ENCODE measurements at places on chromosomes 1 and 21.

GRCh38 chr1:8213676-8214075, 104.2 kb upstream of the SLC45A1 start:
- no peak for DNase-seq

- DNase-seq, result no peak
Measured at GRCh38 chr21:33259428-33259827, 6.7 kb upstream of the IL10RB start.

DNA sequence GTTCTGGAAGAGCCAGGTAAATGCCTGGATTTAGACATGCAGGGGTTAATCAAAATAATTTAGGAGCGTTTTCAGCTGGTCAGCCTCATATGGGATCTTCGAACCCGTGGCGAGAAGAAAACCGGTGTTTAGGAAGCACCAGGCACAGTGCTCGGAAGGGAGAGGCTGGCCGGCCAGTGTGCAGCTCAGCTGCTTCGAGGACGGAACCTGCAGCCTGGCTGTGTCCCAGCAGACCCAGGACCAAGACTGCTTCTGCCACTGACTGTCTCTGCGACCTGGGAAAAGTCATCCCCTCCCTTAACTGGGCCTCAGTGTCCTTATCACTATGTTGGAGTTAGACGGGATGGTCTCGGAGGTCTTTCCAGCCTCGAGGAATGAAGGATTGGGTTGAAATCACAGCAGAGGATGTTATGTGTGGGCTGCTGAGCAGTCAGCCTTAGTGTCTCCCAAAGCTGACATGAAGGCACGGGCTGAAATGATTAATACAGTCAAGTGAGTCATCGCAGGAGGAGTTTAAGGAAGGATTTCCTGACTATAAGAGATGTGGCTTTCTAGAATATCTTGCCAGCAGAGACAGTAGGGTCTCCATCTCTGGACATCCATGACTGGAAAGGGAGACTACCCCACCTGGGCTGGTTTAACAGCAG, 20.8 kb downstream of the PPFIA4 start:
- no peak for DNase-seq

DNA sequence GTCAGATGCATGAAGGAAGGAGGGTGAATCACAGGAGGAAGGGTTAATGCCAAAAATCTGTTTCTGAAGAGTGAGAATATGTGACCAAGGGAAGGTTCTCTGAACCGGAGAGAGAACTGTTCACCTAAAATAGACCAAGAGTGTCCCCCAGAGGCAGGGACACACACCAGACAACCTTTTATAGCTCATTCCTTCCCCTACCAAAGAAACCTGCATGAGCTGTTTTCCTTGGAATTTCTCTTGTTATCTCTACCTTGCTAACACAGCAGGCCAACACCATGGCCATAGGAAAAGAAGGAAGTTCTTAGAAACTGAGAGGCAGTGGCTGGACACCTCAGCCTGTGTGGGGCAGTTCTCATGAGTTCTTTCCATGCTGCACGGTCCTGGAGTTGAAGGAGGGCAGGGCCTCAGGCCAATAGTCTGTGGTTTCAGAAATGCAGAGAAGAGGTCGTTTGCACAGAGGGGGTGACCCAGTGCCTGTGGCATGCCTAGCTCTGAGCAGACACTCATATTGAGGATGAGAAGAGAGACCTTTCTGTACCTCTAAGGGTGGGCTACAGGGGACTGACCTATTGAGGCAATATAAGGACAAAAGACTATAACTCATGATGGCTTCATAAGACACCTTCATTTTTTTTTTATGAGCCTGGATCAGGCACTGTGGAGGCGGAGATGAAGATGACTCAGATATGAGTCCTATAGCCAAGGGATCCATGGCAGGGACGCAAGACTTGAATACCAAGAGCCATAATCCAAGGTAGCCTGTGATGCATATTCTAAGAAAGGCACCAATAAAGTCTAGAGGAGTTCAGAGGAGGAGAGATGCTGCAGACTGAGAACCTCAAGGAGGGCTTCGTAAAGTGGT, 39.4 kb downstream of the IGFN1 start:
- no peak for DNase-seq

DNA sequence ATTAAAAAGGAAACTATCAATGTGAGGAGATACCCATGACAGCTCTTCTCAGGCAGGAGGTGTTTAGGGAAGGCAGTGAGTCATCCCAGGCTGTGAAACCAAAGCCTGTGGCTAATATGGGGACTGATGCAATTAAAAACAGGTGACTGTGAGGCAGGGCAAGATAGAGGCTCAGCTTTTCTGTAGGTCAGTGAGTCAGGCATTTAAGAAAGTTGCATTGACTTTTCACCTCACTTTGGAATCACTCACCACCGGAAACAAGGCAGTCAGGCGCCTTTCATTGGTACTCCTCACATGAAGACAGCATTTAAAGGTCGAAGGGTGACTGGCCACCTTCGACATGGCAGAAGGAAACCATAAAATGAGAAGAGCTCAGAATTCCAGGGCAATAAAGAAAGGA, 54.5 kb downstream of the PAPPA2 start:
- DNase-seq, result no peak

GRCh38 chr1:236419502-236419901, 25.4 kb downstream of the EDARADD start:
- DNase-seq, result no peak

GRCh38 chr1:207619871-207620542, 24.9 kb upstream of the CR1L start:
- DNase-seq, result no peak

GRCh38 chr21:42330380-42331371, 15.5 kb upstream of the TFF3 start:
- no peak for DNase-seq

- DNase-seq, result no peak
Measured at GRCh38 chr1:163173121-163173520, 29.6 kb downstream of the RGS5 start.

DNA sequence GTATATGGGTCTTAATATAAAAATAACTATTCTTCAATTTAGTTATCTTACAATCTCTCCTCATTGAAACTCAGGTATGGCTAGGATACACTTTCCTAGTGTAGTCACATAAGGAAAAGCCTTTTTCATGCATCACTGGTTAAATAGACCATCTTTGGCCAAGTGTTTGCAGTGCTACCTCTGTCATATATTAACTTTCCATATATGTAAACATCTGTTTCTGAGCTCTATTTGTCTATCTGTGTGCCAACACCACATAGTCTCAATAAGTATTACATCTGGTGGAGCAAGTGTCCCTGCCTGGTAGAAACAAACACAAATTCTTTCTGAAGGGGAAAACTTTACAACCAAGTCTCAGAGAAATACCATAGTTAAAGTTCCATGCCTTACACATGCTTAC, 134.6 kb downstream of the TSEN15 start:
- no peak for DNase-seq

DNA sequence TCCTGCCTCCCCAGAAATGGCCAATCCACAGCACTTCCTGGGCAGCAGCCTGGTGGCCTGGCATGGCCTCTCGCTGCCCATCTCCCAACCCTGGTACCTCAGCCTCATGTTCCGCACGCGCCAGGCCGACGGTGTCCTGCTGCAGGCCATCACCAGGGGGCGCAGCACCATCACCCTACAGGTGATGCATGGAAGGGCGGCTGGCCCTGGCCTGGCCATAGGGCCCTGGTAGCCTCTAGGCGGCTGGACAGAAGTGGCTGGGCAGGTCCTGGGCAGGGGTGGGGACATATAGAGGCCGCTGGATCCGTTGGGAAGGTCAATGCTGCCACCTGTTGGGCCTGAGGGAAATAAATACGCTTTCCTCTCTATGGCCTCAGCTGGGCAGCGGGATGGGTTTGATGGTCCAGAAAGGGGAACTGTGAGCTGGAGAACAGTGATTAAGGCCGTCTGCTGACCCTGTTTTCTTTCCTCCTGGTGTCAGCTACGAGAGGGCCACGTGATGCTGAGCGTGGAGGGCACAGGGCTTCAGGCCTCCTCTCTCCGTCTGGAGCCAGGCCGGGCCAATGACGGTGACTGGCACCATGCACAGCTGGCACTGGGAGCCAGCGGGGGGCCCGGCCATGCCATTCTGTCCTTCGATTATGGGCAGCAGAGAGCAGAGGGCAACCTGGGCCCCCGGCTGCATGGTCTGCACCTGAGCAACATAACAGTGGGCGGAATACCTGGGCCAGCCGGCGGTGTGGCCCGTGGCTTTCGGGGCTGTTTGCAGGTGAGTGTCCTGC, 14.4 kb downstream of the CELSR2 start:
- DNase-seq, result peak; percentile 69

GRCh38 chr1:205936311-205936710, 6.9 kb downstream of the SLC26A9 start:
- DNase-seq, result no peak

GRCh38 chr1:93033029-93033428, 46.1 kb upstream of the MTF2 start:
- no peak for DNase-seq

GRCh38 chr1:171642197-171642596, 10.3 kb downstream of the MYOC start:
- DNase-seq, result no peak

- DNase-seq, result no peak
Measured at GRCh38 chr1:4006676-4007374, 106.8 kb upstream of the C1orf174 start.

DNA sequence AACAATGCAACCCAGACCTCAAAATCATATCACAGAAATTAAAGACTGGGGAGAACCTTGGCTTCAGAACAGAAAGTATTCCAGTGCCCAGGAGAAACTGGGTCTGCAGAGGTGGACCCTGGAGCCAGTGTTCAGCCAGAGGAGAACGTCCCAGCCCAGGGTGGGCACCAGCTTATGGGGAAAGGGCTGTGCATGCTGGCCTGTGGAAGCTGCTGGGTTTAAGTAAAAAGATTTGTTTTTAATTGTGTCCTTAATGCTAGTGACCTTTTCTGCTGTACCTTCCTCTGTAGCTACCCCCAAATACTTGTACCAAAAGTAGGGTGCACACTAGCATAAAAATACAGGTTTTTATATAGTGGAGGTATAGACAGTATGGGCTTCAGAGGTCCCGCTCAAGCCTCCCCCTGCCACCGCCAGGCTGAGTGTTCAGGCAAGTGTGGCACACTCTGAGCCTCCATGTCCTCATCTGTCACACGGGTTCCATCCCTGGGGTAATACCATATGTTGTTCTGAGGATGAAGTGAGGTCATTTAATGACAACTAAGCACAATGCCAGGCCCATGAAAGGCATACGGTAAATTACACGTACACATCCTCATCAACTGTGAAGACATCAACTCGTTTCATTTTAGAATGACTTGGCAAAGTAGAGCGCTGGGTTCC, 47.0 kb downstream of the SLC37A1 start:
- no peak for DNase-seq

DNA sequence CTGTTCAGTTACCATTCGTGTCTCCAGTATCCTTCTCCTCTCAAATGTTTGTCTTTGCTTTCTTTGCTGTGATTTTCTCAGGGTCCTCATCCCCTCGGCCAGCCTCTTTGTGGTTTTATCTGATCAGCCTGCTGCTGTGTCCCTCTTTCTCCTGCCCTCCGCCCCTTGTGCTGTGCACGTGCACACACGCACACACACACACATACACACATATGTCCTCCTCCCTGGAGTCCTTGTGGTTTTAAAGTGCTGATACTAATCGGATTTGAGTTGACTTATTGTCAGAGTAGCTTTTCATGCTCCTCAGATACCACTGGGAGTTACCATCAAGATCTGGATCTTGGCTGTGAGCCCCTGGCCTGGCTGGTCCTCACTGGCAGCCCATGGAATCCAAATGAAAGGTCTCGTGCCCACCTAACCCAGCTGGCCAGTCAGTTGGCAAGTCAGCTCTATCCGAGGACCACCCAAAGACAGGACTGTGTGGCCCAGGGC, 34.1 kb downstream of the QSOX1 start:
- no peak for DNase-seq

DNA sequence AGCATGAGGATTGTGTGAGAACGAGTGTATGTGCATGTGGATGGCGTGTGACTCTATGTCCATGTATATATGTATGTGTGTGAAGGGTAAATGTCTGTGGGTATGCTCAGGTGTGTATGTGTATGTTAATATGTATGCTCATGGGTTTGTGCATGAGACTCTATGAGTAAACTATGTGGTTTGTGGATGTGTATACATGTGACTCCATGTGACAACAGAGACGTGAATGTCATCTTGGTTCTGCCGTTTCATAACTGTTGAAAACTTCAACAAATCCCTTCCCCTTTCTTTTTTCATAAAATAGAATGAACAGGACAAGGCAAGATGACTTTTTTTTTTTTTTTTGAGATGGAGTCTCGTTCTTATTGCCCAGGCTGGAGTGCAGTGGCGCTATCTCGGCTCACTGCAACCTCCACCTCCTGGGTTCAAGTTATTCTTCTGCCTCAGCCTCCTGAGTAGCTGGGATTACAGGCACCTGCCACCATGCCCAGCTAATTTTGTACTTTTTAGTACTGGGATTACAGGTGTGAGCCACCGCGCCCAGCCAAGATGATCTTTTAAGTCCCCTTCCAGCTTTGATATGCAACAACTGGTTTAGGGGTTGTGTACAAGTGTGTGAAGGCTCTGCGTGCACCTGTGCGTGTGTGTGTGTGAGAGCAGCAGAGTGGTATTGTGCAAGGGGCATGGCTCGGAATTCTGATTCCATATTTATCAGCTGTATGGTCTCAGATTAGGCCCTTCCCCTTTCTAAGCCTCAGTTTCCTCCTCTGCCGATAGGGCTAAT, 106.3 kb downstream of the EBNA1BP2 start:
- DNase-seq, result no peak

Data from CD4-positive, alpha-beta T cell treated with Interleukin-15 for 1 hour (primary cell).